AG04449 (cell line): ENCODE measurements at places on chromosomes 5 and 9.

DNA sequence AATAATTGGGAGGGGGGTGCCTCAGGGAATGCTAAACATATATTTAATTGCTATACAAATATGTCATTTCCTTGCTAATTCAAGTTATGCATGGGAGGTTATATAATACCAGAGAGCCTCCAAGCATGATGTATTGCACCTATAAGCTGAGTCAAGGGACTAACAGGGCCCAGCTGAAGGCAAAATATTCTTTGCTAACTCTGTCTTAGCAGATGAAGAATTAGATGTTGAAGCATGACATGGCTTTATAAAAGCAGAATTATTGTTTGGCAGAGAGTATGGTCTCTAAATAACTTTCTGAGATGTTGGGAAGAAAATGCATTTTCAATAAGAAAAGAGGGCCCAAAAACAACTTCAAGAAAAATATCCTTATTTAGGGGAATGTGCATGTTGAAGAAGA is 60.4 kb downstream of the SGCD start:
- DNase-seq = no peak

DNA sequence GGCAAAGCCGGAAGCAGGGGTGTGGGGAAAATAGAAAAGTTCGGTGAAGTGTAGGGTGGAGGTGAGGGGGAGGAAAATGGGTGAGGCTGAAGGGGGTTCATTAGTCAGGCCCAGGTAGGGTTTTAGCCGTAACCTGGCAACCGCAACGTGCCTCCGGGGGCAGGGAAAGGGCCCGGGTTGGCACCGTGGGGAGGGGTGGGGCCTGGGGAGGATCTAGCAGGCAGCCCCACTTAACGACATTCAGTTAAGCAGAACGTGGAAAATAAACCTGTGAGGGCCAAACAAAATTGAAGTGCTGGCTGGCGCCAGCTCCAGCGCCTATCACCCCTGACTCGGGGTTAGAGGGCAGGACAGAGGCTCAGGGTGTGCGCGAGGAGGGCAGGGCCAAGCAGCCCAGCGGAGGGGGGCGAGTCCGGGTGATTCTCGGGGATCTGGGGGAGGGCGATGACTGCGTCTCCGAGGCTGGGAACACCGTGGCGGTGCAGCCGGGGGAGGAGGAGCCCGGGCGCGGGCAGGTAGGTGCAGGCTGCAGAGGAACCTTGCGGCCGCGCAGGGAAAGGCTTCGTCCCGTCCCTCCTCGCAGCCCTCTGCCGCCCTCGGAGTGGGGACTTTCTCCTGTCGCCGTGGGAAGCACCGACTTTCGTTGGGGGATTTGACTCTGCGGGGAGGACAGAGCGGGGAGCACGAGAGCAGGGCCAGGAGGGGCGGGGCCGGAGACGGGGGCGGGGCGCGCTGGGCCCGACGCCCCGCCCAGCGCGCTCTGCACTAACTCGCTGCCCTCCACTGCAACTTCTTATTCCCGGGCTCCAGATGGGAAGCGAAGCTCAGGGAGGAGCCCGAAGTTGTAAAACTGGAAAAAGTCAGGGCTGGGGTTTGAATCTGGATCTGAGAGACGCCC is 5.1 kb downstream of the RGS14 start:
- DNase-seq = no peak

DNA sequence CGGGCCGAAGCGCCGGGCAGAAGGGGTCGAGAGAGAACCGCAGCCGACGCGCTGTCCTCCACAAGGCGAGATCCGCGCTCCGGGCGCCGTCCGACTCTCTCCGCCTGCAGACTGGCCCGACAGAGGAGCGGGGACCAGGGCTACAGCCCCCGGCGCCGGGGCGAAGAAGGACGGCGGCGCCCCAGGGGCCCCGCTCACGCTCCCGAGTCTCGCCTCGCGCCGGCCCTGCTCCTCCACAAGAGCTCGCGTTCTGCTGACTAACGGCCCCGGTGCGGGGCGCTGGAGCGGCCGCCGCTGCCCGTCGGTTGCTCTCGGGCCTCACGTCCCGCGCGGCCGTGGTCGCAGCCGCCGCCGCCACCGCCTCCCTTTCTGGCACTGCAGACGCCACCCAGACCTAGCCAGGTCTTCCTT is 338 bp downstream of the ABHD17B start:
- DNase-seq = no peak

DNA sequence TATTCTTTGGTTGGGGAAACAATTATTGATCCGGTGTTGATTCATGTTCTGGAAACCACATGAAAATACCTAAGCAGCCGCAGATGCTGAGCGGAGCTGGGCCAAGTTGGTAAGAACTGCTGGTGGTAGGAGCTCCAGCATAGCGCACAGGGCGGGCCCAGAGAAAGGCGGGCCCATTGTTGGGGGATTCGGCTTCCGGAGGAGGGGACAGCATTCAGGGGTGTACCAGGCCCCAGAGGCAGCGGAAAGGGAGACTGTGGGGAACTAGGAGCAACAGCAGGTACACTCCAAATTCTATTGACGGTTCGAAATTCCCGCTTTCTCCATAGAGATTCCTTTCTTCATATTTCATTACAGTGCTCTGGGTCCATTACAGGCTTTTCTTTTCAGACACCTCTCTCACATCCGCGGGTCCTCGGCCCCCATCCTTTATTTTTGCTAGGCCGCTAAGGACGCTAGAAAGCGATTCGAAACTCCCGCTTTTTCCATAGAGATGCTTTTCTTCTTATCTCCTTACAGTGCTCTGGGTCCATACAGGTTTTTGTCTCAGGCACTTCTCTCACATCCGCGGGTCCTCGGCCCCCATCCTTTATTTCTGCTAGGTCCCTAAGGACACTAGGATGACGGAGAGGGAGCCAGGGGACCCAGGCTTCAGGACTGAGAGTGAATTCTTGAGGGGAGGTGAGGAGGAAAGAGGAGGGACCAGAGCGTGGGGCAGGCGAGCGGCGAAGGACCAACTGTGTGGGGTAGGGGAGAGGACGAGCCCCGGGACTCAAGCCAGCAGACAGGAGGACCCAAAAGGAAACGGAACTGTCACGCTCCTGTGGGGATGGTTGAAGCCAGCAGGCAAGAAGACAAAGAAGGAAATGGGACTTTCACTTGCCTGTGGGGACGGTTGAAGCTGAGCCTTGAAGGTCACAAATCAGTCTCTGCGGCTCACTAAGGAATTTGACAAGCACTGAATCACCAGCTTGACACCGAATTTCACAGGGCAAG is at the start of gene CCDC152:
Gene CCDC152, plus strand, starts transcription at position 213 of the 996 bp plus-strand sequence. CDS start 2,304 bp downstream, outside the sequence.
- no peak for DNase-seq

GRCh38 chr9:1267581-1267980 is 217.4 kb downstream of the DMRT2 start:
- no peak for DNase-seq

- DNase-seq = no peak
Observed at GRCh38 chr5:39906146-39906545, 481.4 kb upstream of the DAB2 start.

GRCh38 chr9:133532937-133533668 is 1.4 kb upstream of the ADAMTSL2 start:
- DNase-seq = no peak

GRCh38 chr5:2783223-2783622 is 31.7 kb upstream of the IRX2 start:
- DNase-seq = no peak

GRCh38 chr5:87787625-87788256 is 375.0 kb upstream of the CCNH start:
- no peak for DNase-seq

DNA sequence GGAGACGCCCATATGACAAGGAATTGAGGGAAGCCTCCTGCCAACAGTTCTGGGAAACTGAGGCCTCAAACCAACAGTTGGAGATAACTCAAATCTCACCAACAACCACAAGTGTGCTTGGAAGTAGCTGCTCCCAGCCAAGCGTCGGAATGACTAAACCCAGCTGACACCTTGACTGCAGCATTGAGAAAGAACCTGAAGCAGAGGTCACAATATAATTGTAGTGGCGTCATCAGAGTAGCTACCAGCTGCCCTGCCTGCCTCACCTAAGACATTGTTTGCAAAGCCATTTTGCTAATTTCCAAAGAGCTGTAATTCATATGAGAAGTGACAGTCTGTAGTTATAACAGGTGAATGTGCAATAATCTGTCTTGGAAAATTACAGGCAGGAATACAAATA is 40.8 kb upstream of the ANKRD31 start:
- DNase-seq = no peak

- no peak for DNase-seq
Observed at GRCh38 chr5:139340051-139340450, 1.6 kb upstream of the PAIP2 start.
